ENCODE measurements at places on chromosomes 5 and 9. TPM values are rescaled to one million over a fixed set of nuclear protein-coding genes. Genes with fewer than 3 reads are reported as not detected.

DNA sequence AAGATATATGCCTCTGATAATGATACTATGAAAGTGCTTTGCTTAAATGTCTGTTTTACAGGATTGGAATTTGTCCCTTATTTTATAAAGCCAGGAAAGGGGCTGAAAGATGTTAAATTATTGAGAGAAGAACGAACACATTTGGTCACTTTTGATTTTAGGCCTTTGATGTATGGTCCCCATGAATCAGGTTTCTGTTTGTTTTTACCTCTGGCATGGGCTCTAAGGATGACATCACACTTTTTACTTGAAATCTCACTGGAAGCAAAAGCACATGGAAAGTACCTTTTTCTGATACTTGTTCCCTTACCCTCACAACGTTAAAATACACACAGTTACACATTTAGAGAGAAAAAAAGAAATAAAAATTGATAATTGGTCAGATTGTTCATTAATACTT is 6.9 kb downstream of the OTULIN start:
- no peak for DNase-seq

DNA sequence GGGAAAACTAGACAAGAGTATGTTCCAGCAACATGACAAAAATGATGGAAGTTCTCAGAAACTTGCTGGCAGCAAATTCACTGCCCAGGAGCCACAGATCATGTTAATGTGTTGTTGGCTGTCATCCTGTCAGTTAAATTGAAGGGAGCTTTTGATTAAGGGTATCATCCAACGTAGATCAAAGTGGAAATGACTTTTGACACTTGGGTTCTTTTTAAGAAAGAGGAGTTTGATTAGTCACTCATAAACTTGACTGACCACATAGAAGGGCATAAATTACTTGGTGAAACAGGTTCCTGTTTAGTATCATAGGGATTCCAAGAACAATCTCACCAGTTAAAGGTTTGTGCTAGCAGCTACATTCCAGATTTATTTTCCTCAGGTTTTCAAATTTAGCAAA is 288.7 kb downstream of the CSNK1G3 start:
- no peak for DNase-seq

DNA sequence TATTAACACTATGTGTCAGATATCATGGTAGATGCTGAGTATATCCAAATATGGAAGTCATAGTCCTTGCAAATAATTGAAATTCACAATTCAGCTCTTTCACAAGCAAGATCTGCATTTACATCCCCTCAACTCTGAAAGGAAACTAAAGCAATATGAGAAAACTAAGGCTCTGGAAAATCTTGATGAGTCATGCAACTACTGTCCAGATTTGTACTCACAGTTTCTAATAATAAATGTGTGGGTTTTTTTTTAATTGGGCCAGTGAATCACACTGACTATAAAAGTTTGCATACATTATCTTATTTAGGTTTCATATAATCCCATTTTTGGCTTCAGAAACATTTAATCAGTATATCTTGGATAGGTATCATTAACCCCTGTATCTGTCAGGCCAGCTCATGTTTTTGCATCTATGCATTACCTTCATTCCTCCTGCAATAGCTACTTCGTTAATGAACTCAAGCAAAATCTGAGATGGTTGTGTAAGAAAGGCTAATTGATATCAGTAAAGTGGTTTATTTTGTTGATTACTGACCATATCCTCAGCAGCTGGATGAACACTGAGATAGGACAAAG is 58.7 kb upstream of the PRR16 start:
- no peak for DNase-seq

DNA sequence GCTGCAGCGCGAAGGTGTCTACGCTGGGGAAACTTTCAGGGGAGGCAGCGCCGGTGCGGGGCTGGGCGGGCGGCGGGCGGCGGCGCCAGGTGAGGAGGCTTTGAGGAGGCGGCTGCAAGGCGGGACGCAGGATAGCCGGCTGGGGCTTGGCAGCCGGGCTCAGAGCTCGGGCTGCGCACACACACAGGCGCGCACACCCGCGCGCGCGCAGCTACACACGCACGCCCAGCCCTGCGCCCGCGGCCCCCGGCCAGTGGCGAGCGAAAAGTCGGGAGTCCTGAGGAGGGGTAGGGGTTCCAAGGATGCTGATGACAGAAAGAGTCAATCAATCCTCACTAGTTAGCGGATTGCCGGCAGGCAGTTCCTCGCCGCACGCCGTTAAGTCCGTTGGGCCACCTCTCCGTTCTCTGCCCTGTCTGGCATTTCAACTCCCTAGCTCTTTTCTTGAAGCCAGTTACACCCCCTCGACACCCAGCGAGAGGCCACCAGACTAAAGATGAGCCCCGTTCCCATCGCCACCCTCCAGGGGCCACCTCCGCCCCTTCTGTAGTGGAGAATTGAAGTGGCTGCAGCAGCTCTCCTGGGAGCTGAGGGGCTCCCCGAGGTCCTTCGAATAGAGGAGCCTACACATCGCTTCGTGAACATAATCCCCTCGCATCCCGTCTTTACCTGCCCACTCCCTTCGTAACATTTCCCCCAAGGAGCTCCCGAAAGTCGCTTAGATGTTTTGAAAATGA is 1640.3 kb upstream of the C9orf72 start:
- no peak for DNase-seq

DNA sequence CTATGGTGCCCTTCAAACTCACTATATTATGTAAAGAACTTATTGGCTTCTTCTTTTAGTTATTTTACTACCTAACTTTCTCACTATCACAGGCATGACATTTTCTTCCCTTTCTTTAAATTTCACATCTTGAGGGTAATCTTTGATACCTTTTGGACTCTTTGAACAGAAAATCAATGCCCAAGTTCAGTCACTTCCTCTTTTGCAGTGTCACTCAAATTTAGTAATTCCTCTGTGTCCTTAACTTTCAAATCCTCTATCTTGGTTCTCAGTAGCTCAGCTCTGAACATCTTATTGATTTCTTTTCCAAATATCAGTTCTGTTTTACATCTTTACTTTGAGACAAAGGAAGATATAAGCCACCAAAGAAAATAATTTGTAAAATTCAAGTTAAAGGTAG is 25.5 kb downstream of the CNTLN start:
- DNase-seq = no peak

GRCh38 chr9:21160178-21160577 is 6.3 kb downstream of the IFNA21 start:
- DNase-seq = peak; percentile 48

DNA sequence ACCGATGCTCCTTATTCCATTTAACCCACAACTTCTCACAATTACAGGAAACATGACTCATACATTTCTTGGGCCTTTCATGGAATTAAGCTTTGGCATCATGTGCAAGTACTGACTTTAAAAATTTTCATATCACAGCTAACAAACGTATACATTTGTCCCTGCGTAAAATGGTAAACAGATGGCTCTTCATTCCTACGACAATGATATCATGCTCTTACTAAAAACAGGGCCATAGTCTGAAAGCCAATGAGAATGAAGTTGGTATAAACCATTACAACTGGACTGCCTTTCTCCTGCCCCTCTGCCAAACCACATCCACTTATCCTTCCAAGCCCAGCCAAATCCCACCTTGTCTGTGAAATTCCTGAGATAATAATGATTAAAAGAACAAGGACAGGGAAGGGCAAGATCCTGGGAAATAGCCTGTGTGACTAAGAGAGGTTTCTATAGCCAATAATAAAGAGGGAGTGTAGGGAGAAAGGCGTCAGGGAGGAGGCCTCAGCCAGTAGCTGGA is 44.9 kb upstream of the ZNF366 start:
- DNase-seq = no peak

GRCh38 chr9:131817627-131818026 is 77.8 kb upstream of the RAPGEF1 start:
- no peak for DNase-seq

DNA sequence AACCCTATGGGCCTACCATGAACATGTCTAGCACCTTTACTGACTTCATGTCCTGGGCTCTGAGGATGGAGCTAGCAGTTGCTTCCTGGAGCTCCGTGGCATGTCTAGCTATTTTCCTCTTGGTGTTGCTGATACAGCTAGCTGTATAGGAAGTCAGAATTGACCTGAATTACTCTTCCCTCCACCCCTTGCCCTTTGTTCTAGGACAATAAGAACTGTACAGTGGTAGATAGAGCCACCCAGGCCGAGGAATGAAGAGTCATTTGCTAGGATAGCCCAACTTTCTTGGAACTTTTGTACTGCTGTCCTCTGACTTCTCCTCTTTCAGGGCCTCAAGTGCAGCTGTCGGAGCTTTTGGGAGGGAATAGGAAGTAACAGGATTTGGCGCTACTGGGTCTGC is 109.9 kb upstream of the RUSC2 start:
- DNase-seq = no peak

DNA sequence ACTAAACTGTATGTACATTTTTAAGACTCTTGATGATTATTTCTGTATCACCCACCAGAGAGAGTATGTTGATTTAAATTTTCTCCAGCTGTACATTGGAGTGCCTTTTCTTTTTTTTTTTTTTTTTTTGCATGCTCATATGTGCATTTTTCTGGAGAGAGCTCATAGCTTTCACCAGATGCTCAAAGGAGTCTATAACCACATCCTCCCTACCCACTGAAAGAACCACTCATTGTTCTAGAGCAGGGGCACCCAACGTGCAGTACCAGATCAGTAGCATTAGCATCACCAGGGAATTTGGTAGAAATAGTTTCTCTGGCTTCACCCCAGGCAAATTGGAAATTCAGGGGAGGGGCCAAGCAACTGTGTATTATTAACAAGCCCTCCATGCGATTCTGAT is 53.9 kb upstream of the TMEM171 start:
- DNase-seq = no peak

DNA sequence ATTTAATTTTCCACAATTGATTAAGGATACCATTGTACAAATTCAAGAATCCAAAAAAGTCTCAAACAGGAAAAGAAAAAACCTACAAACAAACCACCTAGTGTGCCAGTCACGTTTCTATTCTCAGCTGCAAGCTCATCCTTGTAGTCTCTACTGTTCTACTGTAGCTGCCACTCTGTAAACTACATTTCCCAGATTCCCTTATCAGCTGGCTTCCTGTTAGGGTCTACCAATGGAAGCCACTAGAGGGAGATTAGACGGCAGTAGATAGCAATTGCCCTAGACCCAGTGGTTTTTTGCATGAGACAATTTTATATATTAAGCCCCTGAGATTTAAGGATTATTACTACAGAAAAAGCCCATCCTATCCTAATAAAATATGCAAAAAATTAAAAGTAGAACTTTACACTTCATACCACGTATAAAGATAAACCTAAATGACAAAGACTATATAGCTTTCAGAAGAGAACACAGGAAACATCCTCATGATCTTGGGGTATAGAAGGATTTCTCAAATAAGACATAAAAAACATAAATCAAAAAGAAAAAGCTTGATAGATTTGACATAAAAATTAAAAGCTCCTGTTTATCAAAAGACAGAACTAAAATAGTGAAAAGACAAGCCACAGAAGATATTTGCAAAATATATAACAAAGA is 37.4 kb downstream of the P4HA2 start:
- DNase-seq = no peak

The NEUROG1 gene
- total RNA-seq = not detected

The TRMT10B gene
- 11.5 TPM for total RNA-seq

The PCDHA1 gene
- total RNA-seq = not detected

The SCGB3A1 gene
- not detected for total RNA-seq

The RGS7BP gene
- not detected for total RNA-seq

The PCDHB10 gene
- not detected for total RNA-seq

The SPINK13 gene
- total RNA-seq = not detected
